Upper lobe of left lung (tissue), 6 donors: ENCODE measurements at places on chromosomes 5 and 9. TPM values are rescaled to one million over a fixed set of nuclear protein-coding genes. Genes with fewer than 3 reads are reported as not detected.

GRCh38 chr5:168724227-168724626 is 145.1 kb upstream of the PANK3 start:
- no peak for DNase-seq
- no peaks in the 10 kb centered on the region for H3K4me1 ChIP-seq
- H3K27me3 ChIP-seq = no peaks in the 10 kb centered on the region
- H3K4me3 ChIP-seq = no peak overlapping the region

Gene PFN3
- not detected for total RNA-seq

Gene TAF11L10
- not detected for total RNA-seq

GRCh38 chr9:104903609-104904008 is 24.3 kb downstream of the ABCA1 start:
- H3K27me3 ChIP-seq = no peaks in the 10 kb centered on the region
- H3K4me3 ChIP-seq = no peak overlapping the region
- H3K36me3 ChIP-seq = no peaks in the 10 kb centered on the region
